NCI-H226 (cell line): ENCODE measurements at places on chromosomes 7 and 10.

DNA sequence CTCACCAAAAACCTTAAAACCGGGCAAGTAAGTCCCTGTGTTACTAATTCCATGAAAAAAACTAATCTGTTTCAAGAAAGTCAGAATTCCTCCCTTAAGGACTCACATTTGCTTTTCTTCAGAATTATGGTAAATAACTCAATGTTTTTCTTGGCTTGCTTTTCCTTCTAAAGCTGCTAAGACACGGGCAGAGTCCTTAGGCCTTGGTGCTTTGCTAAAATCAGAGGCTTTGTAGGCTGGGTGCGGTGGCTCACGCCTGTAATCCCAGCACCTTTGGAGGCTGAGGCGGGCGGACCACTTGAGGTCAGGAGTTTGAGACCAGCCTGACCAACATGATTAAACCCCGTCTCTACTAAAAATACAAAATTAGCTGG is 32.0 kb downstream of the GNA12 start:
- DNase-seq = no peak

GRCh38 chr7:93632371-93632770 is 57.8 kb upstream of the CALCR start:
- no peak for DNase-seq

DNA sequence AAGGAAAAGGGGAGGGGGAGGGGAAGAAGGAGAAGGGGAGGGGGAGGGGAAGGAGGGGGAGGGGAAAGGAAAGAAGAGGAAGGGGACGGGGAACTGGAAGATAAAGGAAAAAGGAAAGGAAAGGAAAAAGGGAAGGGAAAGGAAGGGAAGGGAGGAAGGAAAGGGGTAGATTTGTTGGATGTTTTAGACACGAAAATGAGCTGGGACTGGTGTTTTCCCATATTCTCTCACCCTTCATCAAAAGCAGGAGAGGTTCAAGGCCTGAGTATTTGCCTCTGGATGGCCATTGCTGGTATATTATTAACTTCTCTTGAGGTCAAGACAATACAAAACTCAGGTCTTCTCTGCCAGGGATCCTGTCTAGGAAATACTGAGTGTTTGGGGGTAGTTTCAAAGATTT is 652.7 kb downstream of the ANKRD7 start:
- DNase-seq = no peak

DNA sequence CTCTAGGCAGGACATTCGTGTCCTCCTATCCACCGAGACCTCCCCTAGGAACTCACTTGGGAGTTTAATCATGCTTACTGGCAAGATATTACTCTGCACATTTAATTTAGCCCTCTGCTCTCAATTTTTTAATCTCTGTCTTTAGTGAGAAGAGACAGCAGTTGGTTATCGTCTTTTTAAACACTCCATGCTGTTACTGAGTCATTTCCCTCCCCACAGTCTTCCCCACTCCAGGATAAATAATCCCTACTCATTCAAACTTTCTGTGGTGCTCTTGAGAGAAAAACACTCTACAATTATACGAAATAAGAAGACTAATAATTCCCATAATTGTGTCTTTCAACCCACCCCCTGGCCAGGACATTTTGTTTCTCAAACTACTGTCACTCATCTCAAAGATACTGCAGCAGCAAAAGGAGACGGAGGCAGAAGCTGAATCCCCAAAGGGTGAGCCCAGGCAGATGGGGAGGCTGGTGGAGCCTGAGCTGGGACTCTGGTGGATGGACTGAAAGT is 84.2 kb downstream of the ANK3 start:
- no peak for DNase-seq

- DNase-seq = no peak
Observed at GRCh38 chr7:44849259-44849884, 1.5 kb upstream of the H2AZ2 start.
